ENCODE measurements at places on chromosomes 7 and 10. TPM values are rescaled to one million over a fixed set of nuclear protein-coding genes. Genes with fewer than 3 reads are reported as not detected.

DNA sequence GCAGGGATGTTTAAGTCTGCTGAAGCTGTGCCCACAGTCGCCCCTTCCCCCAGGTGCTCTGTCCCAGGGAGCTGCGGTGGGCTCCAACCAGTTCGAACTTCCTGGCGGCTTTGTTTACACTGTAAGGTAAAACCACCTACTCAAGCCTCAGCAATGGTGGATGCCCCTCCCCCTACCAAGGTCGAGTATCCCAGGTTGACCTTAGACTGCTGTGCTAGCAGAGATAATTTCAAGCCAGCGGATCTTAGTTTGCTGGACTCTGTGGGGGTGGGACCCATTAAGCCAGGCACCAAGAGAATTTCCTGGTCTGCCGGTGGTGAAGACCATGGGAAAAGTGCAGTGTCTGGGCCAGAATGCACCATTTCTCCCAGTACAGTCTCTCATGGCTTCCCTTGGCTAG, 56.0 kb downstream of the CCDC7 start:
- H3K4me1 ChIP-seq: no peaks in the 10 kb centered on the region
- DNase-seq: no peak
- H3K36me3 ChIP-seq: no peaks in the 10 kb centered on the region
- no peak overlapping the region for H3K27ac ChIP-seq

- H3K36me3 ChIP-seq: no peaks in the 10 kb centered on the region
- no peak overlapping the region for H3K4me3 ChIP-seq
- H3K4me1 ChIP-seq: no peaks in the 10 kb centered on the region
- H3K27me3 ChIP-seq: no peaks in the 10 kb centered on the region
Measured at GRCh38 chr7:39421251-39421650, 145.0 kb upstream of the YAE1 start.

The FXYD4 gene
- polyA plus RNA-seq: not detected

The TAS2R3 gene
- polyA plus RNA-seq: 0.08 TPM

The DRGX gene
- polyA plus RNA-seq: not detected

GRCh38 chr10:12795315-12796110, 206.0 kb downstream of the CCDC3 start:
- no peaks in the 10 kb centered on the region for H3K27me3 ChIP-seq
- DNase-seq: no peak
- H3K36me3 ChIP-seq: no peaks in the 10 kb centered on the region
- no peak overlapping the region for H3K4me3 ChIP-seq
- no peak overlapping the region for H3K27ac ChIP-seq

The CALCR gene
- not detected for polyA plus RNA-seq

DNA sequence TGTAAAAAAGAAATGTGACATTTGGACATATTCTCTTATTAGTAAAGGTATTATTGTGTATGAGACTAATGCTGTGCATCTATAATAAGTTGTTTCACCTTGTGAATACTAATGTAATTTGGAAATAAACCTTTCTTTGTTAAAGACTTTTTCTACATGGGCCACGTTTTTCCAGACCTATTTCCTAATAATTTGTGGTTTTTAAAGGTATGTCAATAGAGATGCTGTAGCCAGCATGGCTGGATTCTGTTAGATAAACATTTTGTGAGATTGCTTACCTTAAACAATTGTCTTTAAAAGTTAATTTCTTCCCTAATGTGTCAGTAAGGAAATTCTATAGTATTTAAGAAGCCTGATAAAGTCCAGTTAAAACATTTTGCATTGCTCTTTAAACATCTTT, 56.0 kb downstream of the KAT6B start:
- no peak overlapping the region for H3K27ac ChIP-seq
- no peaks in the 10 kb centered on the region for H3K4me1 ChIP-seq
- DNase-seq: no peak
- no peaks in the 10 kb centered on the region for H3K27me3 ChIP-seq
- H3K36me3 ChIP-seq: no peaks in the 10 kb centered on the region
- no peak overlapping the region for H3K4me3 ChIP-seq

DNA sequence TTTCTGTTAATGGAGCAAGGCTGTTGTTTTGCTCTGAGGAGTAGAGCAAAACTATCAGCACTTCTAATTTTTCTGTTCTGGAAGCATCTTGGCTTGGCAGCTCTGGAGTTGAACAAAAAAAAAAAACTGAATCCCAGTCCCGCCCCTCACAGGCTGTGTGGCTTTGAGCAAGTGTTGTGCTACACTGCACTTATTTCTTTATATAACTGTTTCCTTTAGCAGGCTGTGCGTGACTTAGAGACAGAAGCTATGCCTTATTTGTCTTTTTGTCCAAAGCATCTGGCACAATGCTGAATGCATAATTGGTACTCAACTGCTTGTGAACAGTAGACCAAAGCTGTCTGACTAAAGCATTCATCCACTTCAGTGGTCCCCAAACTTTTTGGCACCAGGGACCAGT, 96.1 kb downstream of the AMPH start:
- no peak overlapping the region for H3K27ac ChIP-seq
- no peak for DNase-seq
- no peaks in the 10 kb centered on the region for H3K36me3 ChIP-seq

DNA sequence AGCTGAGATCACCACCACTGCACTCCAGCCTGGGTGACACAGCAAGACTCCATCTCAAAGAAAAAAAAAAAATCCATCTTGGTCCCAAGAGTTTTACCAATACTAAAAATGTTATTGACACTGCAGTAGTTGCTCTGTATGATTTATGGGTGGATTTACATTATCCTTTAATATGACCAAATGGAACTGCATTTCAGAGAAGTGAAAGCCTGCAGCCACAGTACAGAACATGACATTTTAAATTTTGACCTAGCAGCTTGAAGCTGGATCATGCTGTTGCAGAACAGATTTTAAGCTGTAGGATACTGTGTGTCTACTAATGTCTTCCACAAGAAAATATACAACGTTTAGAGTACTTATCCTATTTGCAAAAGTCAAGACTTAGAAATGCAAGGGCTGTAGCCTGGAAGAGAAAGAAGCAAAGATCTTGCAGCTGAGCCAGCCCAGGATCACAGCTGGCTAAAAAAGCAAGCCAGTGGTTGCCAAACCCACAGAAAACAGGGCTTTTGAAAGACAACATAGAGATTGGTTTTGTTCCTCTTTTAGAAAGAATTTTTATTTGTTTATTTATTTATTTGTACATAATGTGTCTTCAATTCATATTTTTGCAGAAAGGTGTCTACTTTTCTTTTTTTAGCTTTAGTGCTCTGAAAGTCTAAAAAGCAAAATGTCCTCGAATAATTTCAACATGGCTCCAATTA, 55.2 kb upstream of the WNT16 start:
- no peaks in the 10 kb centered on the region for H3K27me3 ChIP-seq
- H3K4me1 ChIP-seq: no peaks in the 10 kb centered on the region
- H3K36me3 ChIP-seq: no peaks in the 10 kb centered on the region
- no peak overlapping the region for H3K27ac ChIP-seq
- no peak overlapping the region for H3K4me3 ChIP-seq
